ENCODE measurements at places on chromosomes 5 and 9.

- no peak for DNase-seq
Measured at GRCh38 chr5:35538198-35538931, 79.3 kb upstream of the SPEF2 start.

GRCh38 chr5:82160948-82161347, 117.2 kb downstream of the RPS23 start:
- DNase-seq: no peak

- no peak for DNase-seq
Measured at GRCh38 chr9:136950656-136951276, 1.3 kb upstream of the LCN12 start.

- DNase-seq: no peak
Measured at GRCh38 chr5:142385194-142385593, 60.4 kb upstream of the SPRY4 start.

DNA sequence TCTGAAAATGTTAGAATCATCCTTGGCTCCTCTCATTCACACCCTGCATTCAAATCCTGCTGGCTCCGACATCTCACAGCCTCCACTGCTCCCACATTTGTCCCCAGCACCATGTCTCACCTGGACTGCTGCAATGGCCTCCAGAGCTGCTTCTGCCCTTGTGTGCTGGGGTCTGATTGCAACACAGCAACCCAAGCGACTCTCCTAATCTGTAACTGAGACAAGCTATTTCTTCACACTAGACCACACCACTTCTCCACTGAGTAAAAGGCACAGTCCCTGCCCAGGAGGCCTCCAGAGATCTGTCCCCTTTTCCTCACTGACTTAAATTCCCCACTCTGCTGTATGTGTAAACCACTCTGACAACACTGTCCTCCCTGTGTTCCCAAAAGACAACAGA, 151.1 kb upstream of the TAS2R1 start:
- DNase-seq: no peak

GRCh38 chr9:88220652-88221051, 82.4 kb upstream of the SPATA31C2 start:
- DNase-seq: no peak

DNA sequence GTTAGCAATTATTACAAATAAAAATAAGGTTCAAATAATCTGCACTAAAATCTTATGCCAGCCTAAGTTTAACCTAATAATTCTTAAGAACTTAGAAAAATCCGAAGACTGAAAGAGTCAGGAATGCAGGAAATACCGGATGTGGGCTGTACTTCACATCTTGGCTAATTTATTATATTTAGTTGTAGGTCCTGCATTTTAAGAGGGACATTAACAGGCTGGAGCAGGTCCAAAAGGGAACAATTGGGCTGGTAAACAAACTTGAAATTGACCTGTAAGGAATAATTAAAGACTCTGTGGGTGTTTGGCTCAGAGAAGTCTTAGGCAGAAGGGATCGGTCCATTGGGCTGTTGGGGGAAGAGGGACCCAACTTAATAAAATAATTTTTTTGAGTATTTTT, 18.4 kb downstream of the GLRA1 start:
- no peak for DNase-seq

- no peak for DNase-seq
Measured at GRCh38 chr9:2110036-2110435, 94.9 kb downstream of the SMARCA2 start.

GRCh38 chr5:133786420-133786819, 174.1 kb upstream of the FSTL4 start:
- no peak for DNase-seq

DNA sequence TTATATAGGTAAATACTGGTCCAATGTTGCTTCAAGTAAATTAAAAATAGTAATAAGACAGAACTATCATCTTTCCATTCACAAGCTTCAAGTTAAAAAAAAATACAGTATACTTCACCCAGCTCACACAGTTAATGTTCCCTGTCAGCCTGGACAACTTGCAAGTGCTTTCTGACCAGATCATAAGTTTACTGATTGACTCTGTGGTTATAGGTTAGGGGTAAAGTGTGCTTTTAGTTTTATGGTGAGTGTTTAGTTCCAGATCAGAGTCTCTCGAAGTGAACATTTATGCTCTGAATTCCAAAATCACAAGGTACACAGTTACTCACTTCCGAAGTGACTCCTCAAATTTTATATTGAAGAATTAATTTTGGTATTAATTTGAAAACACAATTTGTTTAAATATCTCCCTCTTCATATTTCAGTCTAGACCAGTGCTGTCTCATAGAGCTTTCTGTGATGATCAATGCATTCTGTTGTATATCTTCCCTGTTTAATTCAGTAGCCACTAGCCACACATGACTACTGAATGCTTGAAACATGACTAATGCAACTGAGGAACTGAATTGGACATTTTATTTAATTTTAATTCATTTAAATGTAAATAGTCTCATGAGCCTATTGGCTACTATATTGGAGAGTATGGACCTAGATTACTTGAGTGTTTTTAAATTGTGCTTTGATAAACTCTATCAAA, 90.7 kb downstream of the MEF2C start:
- DNase-seq: no peak

GRCh38 chr9:113131689-113132151, 19.1 kb upstream of the SLC31A2 start:
- DNase-seq: no peak

- no peak for DNase-seq
Measured at GRCh38 chr5:40378396-40379177, 301.1 kb upstream of the PTGER4 start.

DNA sequence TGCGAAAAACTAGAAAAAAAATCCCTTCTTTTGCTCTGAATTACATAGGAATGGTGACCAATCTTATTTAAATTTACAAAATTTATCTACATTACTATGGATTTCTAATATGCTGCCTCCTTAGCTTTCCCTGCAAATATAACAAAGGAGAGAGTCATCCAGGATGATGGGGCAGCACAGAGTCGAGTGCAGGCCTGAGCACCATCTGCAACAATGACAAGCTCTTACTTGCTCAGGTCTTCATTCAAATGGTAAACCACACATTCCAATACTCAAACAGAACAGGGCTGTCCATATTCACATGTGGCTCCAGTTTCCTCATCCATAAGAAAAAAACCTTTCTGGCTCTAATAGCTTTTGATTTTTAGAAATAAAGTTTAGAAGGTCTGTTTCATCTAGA, 33.5 kb upstream of the ZNF354B start:
- no peak for DNase-seq

DNA sequence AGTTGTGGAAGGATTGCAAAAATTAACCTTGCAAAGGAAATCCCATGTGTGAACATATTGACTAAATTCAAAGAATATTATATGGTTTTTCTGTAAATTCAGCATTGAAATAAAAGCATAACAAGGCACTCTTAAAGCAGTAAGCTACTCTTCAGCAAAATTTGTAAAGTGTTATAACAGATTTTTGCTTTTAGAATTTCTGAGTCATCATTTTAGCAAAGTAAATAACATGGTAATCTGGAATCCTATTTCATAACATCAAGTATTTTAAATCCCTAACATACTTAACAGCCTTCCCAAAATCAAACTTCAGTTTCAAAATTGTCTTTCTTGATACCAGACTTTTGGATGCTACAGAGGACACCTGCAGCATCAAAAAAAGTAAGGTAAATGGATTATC, 436.0 kb upstream of the CDH9 start:
- no peak for DNase-seq

GRCh38 chr5:156826150-156826549, 23.9 kb upstream of the PPP1R2B start:
- no peak for DNase-seq

- peak; percentile 29 for DNase-seq
Measured at GRCh38 chr5:119368238-119368630, 12.4 kb downstream of the TNFAIP8 start.

- no peak for DNase-seq
Measured at GRCh38 chr9:137163365-137163715, 6.5 kb downstream of the LRRC26 start.

- DNase-seq: no peak
Measured at GRCh38 chr9:110777876-110778215, 109.3 kb downstream of the MUSK start.

GRCh38 chr5:154524859-154525258, 46.8 kb upstream of the HAND1 start:
- no peak for DNase-seq

- DNase-seq: no peak
Measured at GRCh38 chr5:40025586-40025985, 600.8 kb upstream of the DAB2 start.

GRCh38 chr9:83006378-83006777, 56.6 kb downstream of the RASEF start:
- no peak for DNase-seq

DNA sequence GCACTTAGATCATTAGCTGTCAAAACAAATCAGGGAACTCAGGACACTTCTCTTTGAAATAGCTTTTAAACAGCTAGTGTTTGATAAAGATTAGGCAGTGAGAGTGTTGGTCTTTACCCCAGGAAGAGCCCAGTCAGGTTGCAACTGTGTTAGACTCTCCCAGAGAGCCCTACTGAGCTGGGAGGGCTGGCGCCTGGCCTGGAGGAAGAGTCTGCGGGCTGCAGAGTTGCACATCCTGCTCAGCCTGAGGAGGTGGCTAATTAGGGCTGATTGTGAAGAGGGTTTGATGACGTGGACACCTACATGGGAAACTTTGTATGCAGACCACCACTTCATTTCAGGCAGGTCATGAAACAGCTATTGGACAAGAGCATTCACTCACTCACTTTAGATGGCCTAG, 112.0 kb downstream of the TMEM174 start:
- no peak for DNase-seq

DNA sequence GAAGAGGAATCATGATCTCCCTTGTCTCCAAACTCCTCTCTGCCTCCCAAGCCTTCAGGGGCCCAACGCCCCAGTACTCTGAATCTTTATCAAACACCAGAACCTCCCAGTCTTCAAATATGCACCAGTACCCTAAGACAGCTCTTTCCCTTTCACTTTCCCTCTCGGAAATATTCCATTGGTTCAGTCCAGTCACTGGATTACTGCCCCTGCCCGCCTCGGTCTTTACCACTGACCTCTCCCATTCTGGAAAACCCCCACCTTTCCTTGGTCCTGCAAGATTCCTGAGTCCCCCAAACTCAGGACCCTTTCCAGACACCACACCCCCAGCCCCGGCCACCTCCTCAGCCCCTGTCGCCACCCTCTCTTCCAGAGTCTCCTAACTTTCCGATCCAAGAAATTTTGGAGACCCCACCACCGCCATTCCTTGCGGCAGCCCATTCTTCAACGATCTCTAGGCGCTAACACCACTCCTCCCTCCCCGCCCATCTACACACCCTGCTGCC, 674 bp downstream of the C5orf15 start:
- no peak for DNase-seq

DNA sequence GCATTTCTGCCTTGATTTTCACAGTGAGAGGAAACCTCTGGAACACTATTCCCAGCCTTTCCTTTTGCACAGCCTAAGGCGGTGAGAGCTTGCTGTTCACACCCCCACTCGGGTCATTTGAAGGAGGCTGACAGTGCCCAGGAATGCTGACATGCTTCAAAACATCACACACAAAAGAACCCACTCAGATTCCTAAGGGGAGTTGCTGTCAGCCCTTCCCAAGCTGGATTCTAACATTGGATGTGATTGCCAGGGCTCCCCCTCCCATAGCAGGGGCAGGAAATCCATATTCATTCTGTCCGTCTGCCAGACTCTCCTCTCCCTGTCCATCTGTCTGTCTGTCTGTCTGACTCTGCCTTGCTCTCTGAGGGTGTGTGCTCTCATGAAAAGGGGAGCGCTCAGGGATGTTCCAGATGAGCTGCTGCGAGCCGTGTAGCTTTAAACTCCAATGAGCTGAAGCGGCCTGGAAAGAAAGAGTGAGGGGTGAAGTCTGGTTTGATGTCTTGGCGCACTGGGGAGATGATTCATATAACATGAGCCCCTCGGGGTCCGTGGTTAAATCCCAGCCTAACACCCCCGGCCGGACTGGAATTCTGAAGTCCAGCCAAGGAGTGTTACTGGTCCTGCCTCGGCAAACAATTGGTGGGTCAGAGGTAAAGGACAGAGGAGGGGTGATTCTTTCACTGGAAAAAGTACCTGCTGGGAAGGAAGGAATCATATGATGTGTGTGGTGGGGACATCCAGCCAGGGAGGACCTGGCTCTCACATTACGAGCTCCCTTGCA, 517.0 kb downstream of the CCDC171 start:
- DNase-seq: no peak

DNA sequence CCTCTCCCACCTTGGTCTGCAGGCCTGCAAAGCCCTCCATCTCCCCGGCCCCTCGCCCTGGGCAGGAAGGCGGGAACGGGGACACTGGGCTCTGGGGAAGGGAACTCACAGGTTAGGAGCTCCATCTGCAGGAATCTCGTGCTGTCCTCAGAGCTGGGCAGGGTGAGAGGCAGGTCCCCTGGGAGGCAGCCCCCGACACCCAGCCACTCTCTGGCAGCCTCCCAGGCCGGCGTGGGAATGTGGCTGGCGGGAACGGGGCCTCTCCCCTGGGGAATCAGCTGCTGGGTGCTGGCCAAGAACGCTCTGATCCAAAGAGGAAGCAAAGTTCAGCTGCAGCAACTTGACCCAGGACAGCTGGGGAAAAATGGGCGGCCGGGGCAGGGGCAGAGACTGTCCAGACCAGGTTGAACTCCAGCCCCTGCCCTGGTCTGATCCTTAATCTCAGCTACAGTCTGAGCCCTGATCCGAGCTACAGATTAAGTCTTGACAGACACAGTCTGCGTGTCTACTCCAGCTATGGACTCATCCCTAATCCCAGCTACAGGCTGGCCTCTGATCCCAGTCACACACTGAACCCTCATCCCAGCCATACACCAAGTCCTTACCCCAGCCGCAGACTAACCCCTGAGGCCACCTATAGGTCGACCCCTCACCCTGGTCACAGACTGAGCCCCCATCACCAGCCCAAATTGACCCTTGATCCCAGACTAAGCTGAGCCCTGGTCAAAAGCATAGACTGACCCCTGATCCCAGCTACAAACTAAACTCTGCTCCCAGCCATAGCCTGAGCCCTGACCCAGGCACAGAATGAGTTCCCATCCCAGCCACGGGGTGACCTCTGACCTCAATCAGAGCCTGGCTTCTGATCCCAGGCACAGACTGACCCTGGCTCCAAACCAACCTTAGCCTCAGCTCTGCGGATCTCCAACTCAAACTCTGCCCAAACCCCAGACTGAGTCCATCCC, 37.3 kb upstream of the EGFL7 start:
- no peak for DNase-seq

DNA sequence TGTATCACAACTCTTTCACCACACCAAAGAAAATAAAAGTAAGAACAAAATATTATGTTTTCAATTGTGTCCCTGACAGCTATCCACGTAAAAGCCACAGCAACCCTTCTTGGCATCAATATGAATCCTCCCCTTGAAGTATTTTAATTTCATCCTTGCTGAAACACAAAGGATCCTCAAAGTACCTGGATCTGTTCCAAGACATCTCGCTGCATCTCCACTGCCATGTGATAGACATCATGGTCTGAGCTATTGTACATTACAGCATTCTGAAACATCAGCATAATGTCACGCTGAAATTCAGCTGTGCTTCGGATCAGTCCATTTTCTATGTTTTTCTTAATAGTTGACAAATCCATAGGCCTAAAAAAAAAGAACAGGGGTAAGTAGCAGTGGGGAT, 17.7 kb downstream of the BRD8 start:
- DNase-seq: no peak
